ENCODE measurements at places on chromosomes 5 and 9.

GRCh38 chr5:4862500-4862899 lies 277.6 kb upstream of the ADAMTS16 start:
- DNase-seq, result no peak

DNA sequence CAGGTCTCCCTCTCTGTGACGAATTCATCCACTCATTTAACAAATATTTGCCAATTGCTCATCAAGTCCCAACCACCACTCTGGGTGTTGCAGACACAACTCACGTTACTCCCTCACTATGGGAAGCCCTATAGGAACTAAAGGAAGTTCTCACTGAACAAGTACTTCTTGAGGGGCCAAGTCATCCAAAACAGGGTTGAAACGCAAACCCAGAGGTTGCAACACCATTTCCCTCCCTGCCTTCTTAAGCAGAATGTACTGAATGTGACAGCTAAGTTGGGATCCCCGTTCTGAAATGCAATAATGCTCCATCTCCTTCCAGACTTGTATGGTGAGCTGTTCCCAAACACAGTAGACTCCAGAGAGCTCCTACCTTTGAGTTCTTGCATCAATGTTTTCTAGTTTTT lies 34.3 kb downstream of the EPB41L4B start:
- DNase-seq, result no peak

- no peak for DNase-seq
Measured at GRCh38 chr9:94899464-94900221, 173.1 kb downstream of the AOPEP start.

DNA sequence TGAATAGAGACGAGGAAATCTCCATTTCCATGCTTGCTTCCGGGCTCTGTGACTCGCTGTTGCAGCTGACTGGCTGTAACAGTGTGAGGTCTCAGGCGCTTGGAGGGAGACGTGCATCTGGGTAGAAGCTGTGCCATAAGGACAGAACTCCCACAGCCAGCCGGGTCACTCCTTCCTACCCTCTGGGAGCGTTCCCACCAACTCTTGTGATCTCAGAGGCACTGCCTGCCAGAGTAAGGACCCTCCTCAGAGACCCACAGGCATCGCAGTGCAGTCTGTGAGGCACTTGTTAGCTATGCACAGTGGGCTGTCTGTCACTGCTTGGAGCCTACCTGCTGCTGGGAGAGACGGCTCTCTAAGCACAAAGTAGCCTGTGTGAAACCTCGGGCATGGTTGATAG lies 203.4 kb upstream of the SEMA6A start:
- DNase-seq, result no peak

GRCh38 chr5:175844174-175844573 lies 27.2 kb upstream of the CPLX2 start:
- DNase-seq, result no peak

GRCh38 chr9:94287877-94288513 lies 28.9 kb downstream of the ZNF169 start:
- no peak for DNase-seq

DNA sequence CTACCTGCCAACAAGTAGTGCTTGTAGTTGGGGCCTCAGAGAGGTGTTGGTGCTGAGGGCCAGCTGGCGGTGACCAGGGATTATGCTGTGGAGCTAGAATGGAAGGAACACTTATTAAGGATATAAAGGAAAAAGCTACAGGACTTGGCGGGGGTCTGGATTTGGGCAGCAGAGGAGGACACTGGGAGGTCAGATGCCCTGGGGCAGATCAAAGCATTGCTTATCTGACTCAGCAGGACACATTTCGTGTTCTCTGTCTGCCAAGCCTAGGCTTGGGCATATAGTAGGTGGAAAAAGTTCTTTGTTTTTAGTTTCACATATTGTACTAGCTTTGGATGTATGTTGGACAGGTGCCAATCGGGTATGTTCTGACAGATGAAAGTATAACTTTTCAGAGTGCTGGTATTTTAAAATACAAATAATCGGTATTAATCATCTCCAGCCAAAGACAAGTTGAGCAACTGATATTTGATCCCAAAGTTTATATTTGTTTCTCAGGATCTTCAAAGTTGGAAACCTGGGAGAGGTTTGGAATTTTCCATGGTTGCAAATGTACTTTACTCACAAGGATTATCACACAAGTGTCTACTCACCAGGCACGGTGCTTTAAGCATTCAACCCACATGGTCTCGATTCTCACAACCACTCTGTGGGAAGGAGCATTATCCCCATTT lies 69.4 kb downstream of the IQGAP2 start:
- no peak for DNase-seq
